ENCODE measurements at places on chromosomes 2 and 18.

- DNase-seq: no peak
Measured at GRCh38 chr2:10428355-10428754, 19.8 kb downstream of the ODC1 start.

- DNase-seq: no peak
Measured at GRCh38 chr2:107285621-107286299, 399.8 kb upstream of the ST6GAL2 start.

GRCh38 chr2:65478498-65479135 lies 46.2 kb upstream of the SPRED2 start:
- no peak for DNase-seq

DNA sequence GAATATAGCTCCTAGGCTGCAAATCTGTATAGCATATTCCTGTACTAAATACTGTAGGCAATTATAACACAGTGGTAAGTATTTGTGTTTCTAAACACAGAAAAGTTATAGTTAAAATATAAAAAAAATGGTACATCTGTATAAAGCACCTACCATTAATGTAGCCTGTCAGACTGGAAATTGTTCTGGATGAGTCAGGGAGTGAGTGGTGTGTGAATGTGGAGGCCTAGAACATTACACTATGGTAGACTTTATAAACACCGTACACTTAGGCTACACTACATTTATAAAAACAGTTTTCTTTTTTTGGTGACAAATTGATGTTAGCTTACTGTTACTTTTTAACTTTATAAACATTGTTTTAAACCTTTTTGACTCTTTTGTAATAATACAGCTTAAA lies 226.3 kb downstream of the CCDC85A start:
- DNase-seq: no peak

DNA sequence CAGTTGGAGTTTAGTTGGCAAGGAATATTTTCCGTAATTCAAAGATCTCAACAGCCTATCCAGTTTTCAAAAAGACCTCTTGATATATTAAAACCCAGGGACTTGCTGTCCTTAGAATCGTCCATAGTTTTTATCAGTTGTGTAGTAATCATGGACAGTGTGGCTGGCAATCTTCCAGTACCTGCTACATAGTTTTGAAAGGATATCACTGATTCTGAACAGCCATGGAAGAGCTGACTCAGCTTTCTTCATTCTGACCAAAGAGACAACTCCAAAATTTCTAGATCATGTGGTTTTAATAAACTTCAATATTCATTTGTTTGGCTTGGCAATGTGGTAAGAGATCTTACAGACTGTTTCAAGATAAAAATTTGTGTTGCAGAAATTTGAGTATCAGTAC lies 616.7 kb downstream of the TDRD15 start:
- DNase-seq: no peak

DNA sequence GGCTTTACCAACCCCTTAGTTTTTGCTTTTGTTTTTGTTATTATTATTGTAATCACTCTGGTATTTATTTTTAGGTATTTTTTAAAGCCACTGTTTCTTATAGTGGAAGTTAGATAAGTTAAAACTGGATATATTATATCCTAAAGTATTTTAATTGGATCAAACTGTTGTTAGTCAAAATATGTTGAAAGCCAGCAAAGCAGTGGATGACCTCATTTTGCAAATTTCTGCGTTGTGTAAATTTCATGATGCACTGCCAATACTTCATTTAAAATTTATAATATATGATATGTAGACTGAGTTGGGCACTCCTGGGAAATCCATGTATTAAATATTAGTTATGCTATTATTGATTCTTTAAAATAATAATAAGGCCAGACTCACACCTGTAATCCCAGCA lies 661.7 kb upstream of the NRXN1 start:
- DNase-seq: no peak

Data from RWPE2 (cell line).